AG04450 (cell line): ENCODE measurements at places on chromosomes 11 and 22. TPM values are rescaled to one million over a fixed set of nuclear protein-coding genes. Genes with fewer than 3 reads are reported as not detected.

GRCh38 chr11:131470216-131470925 lies 100.0 kb downstream of the NTM start:
- no peak for DNase-seq

DNA sequence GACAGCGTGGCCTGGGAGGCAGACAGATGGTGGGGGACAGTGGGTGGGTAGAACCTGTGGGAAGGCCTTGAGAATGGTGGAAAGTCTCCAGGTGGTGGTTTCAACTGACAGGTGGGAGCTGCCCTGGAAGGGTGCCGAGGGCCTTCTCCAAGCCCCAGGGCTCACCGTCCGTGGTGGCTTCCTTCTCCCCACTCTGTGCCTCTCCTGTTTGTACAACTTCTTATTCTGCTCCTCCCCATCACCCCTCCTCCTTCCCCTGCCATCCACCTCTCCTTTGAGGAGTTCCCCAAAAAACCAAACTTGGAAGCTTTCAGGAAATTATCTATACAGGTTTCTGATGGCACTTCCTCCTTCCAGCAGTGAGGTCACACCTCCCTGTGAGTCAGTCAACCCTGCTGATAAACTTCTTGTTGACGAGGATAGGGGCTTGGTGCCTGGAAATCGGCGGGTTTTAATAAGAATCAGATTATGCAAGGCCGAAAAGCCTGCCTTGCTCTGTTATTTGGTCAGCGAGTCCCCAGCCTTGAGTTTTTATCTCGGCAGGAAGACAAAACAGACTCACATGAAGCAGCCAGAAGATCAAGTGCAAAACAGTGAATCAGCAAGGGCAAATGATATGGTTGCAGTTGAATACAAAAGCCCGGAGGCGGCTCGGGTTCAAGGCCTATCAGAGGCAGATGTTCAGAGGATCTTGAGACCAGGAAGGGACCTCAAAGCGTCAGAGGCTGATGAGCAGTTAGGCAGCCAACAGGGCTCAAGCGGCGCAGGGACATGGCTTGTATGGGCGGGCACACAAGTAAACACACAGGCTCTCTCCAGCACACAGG lies 9.5 kb upstream of the ST3GAL4 start:
- no peak for DNase-seq

DNA sequence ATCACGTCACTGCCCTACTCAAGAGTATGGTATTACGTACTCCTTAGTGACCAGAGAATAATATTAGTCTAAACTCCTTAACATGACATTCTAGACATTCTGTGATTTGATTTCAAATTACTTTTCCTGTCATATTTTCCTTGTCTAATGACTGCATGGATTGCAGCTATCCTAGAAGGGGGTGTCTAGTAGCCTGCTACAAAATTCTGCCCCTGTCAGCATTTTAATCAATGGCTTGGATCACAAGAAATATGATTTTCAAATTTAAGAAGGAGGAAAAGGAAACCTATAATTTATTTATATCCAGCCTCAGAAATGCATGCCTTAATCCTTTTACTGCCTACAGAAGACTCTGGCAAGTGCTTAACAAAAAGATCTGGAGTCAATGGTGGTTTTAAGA lies 216.8 kb downstream of the SWAP70 start:
- DNase-seq, result no peak

Gene NPAS4
- 0.12 and 0.14 TPM in 2 replicates for polyA plus RNA-seq

DNA sequence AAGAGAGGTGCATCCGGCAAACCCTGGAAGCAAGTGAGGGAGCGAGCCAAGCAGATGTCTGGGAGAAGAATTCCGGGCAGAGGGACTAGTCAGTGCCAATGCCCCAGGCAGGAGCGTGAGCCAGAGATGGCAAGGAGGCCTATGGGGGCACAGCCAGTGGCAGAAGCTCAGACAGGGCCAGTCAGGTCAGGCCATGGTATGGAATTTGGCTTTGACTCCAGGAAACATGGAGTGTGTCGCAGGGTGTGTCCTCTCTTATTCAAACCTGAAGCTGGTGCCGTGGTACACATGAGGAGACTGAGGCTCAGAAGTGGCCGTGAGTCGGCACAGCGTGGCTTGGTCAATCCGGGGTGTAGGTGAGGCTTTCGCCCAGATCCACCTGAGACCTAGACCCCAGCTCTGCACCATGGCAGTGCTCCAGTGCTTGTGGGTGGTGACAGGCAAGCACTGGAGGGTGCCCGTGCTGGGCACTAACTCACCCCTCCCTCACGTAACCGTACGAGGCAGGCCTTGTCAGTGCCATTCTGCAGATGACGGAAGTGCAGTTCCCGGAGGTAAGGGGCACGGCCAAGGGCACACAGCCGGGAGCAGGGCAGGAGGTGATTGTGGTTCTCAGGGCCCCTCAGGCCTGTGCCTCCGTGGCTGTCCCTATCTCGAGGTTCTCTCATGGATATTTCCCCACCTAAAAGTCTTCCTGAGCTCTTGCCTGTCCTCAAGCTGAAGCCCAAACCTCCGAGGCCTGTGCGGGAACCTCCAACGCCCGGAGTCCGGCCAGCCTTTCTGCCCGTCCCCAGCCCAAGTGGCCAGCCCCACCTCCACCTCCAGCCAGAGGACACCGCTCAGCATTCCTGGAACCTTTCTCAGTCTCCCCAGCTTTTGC lies 10.6 kb upstream of the SPI1 start:
- no peak for DNase-seq
